ENCODE measurements at places on chromosomes 7 and 10.

GRCh38 chr7:157955348-157955999 is 618.7 kb downstream of the DNAJB6 start:
- no peak for DNase-seq

GRCh38 chr7:76515999-76516443 is 5.7 kb downstream of the UPK3B start:
- no peak for DNase-seq

DNA sequence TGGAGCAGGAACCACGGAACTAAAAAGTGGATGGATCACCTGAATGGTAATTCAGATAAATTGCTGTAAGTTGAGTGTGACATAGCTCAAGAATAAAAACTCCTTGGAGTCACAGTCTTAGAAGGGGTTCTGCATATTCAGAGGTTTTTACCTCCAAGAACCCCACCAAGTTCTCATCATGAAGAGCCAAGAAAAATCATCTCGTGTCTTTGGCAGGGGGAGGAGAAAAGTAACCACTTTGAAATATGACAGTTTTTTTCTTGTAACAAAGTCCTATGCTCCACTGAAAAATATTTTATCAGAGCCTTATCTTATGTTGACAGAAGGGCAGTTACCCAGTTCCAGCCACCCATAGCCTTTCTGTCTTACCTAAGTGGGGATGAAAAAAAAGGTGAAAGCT is 38.2 kb upstream of the MBL2 start:
- no peak for DNase-seq

DNA sequence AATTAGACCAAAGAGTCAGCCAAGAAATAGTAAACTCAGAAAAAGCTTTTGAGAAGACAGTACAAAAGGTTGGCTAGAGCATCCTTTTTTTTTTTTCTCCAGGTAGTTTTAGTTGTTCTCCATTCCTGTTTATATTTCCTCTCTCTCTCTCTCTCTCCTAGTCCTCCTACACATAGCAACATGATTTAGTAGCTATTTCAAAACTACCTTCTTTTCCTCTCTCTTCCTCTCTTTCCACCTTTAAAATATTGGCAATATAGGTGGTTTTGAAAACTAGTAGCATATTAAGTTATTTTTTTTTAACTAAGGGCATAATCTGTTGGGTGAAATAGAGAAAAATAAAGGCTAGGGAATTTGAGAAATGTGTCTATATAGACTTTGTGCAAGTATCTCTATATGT is 5.0 kb downstream of the SKIDA1 start:
- no peak for DNase-seq

- no peak for DNase-seq
Observed at GRCh38 chr10:120385992-120386391, 71.0 kb upstream of the PLPP4 start.

DNA sequence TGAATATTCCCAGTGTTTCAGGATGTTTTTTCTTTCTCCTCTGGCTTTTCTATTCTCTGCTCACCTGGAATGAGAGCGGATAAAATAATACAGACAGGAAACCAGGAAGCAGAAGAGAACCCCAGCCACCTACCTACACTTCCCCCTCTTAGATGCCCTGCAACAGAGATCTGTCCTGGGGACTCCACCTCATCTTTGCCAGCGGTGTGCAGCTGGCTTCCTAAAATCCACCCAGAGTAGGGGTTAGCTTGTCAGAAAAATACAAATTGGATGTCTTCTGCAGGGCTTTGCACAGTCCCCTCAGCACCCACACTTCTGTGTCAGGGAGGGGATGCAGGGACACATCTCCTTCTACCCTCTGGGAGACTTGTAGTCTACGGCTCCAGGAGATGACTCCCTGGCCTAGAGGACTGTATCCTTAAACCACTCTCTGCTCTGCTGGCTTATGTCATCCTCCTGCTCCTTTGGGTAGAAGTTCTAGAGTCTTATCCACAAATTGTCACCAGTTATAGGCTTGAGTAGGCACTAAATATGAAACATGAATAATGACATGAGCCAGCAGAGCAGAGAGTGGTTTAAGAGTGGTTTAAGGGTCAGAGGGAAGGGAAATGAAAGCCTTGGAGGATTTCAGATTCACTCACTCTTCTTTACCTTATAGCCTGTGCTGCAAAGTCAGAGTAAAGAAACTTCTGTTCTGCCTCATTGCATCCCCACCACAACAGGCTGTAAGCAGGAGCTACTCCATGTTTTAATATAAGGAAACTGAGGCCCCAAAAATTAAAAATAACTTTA is 749.4 kb downstream of the AUTS2 start:
- no peak for DNase-seq

- DNase-seq: no peak
Observed at GRCh38 chr10:109587366-109587765, 335.9 kb downstream of the XPNPEP1 start.

GRCh38 chr7:155505422-155505793 is 41.0 kb downstream of the CNPY1 start:
- DNase-seq: no peak

DNA sequence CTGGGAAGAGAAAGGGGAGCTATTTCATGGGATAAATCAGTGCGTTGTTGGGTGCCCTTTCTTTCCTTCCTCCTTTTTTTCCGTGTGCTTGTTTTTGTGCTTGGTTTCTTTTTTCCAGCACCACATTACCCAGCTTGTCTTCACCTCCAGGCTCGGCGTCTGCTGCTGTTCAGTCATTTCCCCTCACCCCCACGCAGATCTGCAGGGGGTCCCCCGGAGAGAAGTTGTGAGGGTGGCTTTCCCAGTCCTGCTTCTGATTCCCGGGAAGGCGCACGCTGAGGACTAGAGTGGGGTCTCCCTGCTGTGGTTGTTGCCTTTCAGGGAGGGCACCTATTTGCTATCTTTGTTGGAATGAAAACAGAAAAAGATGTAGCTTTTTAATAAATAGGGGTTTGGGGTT is 1.6 kb downstream of the CAMK1D start:
- no peak for DNase-seq

- DNase-seq: no peak
Observed at GRCh38 chr7:44184206-44184872, 4.9 kb downstream of the GCK start.

- no peak for DNase-seq
Observed at GRCh38 chr7:37365405-37365804, 83.3 kb downstream of the ELMO1 start.

DNA sequence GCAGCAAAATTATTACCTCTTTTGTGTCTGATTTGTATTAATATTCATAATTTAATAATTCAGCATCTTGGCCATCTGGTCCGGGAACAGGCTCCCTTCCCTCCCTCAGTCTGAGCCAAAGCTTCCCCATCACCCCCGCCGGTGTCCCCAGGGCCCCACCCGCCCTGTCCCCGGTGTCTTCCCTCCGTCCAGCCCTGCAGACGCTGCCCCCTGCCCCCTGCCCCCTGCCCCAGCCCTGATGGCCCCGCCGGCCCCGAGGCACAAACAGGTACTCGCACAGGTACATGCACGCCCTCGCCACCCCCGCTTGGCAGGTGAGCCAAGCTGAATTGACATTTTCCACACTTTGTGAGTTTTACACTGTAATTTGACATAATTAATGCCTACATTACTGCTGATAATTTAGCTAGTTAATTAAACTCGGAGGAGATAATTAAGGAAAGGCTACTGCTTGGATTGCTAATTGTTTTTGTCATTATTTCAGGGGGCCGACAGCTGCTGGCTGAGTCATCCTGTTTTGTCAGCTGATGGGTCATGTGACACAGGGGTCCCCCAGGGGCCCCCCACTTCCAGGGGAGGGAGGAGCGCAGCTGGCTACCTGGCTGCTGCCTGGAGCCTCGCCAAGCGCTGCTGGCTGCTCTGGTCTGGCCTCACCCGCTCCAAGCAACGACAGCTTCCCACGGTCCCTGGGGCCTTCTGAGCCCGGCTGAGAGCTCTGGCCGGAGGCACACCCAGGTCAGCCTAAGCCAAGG is 36.6 kb downstream of the MICALL2 start:
- DNase-seq: no peak

GRCh38 chr10:72336259-72337038 is 18.3 kb downstream of the DNAJB12 start:
- DNase-seq: no peak

GRCh38 chr10:78381107-78381506 is 347.4 kb downstream of the RPS24 start:
- DNase-seq: no peak

GRCh38 chr7:136324073-136324704 is 347.0 kb upstream of the MTPN start:
- no peak for DNase-seq

DNA sequence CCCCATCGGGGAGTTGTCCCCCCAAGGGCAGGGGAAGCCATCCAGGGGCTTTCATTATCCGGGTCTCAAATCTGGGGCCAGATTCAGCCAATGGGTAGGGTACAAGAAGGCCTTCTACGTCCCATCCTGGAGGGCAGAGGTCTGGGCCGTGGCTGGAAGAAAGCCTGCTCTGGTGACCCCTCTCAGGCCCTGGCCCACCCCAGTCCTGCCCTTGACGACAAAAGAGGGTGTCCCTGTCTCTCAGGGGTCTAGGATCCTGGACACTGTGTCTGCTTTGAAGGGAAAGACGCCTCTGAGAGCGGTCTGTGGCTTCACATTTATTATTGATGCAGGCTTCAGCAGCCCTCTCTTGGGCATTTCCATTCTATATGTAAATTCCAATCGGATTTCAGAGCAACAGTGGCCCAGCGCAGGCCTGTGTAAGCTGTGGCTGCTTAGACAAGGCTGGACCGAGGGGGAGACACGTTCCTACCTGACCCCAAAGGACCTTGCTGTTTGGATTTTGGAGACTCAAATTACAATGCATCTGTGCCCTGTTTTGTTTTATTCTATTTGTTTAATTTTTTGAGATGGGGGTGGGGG is 83.2 kb upstream of the BAIAP2L1 start:
- no peak for DNase-seq

DNA sequence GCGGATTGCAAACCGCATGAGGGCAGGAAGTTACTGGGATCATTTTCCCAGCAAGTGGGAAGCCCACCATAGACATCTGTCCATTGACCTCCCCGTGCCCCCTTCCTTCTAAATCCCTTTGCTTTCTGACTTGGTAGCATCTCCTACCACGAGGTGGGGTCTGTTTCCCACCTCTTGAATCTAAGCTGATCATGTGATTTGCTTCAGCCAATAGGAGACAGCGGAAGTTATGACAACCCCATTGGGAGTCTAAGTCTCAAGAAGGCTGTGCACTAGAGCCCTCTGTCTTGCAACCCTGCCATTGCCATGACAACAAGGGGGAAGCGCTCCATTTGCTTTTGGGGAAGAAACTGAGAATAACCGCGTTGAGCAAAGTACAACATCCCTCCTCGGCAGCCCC is 39.2 kb upstream of the CARD11 start:
- no peak for DNase-seq

DNA sequence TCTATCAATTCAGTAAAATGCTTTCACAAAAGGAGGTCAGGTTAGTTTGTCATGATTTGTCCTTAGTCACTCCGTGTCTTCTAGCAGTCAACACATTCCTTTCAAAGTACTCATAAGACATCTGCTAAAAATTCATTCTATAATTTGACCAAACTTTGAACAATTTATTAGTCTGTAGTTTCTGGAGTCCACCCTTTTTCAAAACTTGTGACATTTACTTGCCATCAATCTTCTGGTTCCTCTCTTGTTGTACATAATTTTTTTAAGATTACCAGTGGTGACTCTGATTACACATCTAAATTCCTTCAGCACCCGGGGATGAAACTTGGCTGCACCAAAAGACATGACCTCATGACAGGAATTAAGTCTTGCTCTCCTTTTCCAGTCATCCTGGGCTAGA is 130.1 kb downstream of the NEBL start:
- no peak for DNase-seq

GRCh38 chr10:110498982-110499795 is 1.5 kb downstream of the DUSP5 start:
- DNase-seq: peak; percentile 9

GRCh38 chr7:3011211-3011852 is 32.3 kb downstream of the CARD11 start:
- peak; percentile 48 for DNase-seq

GRCh38 chr7:66399566-66399965 is 194.4 kb downstream of the TPST1 start:
- DNase-seq: no peak

DNA sequence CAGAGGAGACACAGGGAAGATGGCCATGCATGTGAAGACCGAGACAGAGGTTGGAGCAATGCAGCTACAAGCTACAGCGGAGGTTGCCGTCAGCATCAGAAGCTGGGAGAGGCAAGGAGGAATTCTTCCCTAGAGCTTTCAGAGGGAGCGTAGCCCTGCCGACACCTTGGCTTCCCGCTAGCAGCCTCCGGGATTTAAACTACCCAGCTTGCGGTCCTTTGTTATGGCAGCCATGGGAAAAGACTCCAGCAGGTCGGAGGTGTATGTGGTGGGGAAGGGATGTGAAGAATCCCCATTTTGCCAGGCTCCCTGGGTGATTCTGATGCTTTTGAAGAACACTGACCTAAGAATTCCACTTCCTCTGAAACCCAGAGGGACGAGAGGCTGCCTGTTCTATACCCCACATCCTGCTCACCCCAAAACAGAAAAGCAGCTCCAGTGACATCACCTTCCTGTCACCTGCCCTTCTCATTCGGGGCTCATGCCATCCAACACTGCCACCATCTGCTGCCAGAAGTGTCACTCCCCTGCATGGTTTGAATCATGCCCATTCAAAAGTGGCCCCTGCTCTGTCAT is 3.3 kb upstream of the SEPHS1 start:
- peak; percentile 9 for DNase-seq

DNA sequence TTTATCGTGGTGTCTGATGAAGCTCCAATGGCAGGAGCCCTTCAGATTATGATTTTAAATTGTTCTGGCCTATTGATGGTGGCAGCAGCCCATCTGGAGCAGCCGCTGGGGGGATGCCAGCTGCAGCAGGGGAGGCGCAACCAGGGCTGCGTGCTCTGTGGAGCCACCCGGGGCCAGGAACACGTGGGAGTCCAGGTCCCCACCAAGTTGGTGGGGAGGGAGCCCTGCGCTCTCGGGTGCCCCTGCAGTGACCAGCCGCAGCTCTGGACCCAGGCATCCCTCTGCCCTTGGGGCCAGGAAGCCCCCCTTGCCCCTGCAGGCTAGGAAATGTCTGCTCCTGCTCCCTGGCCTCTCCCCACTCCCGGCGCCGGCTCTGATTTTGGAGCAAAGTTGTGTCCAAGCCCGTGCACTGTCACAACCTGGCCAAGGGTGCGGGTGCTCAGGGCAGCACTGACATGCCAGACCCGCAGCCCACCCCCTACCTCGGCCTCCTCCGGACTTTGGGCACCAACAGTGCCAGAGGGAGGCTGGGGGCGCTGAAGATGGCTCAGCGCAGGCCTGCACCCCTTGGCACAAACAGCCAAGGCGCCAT is 147.2 kb upstream of the ADO start:
- no peak for DNase-seq

DNA sequence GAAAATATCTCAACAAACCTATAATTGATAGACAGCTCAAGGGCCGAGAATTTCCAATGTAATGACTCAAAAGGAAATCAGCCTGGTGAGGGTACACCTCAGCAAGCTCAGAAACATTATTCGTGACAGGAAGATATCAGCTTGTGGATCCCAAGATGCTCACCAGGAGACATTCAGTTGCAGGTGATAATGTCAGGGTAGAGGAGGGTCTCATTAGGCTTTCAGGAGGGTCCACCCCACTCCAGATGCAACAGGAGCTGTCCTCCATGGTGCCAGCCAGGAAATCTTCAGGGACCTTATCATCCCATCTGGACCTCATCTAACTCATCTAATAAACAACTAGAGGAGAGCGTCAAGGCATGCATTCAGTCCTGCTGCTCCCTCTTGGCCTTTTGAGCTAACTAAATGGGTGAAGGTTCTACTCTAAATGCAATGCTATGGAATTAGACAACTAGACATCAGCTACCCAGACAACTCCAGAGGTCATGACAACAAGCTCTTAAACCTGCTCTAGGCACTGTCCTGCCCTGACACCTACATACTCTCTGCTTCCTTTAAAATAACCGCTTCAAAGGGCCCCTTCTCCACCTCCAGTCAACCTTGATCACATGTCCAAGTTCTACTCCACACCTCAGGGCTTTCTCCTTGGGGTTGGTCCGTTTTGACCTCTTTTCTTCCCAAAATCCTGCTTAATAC is 4.3 kb upstream of the GIMAP5 start:
- no peak for DNase-seq

Data from T-helper 2 cell (primary cell).